ENCODE measurements at places on chromosomes 5 and 9.

GRCh38 chr5:172577267-172577909 is 63.7 kb upstream of the NEURL1B start:
- DNase-seq = no peak

GRCh38 chr5:167709625-167710024 is 581.8 kb upstream of the WWC1 start:
- no peak for DNase-seq

GRCh38 chr9:135376511-135377265 is 102.9 kb upstream of the PPP1R26 start:
- no peak for DNase-seq

DNA sequence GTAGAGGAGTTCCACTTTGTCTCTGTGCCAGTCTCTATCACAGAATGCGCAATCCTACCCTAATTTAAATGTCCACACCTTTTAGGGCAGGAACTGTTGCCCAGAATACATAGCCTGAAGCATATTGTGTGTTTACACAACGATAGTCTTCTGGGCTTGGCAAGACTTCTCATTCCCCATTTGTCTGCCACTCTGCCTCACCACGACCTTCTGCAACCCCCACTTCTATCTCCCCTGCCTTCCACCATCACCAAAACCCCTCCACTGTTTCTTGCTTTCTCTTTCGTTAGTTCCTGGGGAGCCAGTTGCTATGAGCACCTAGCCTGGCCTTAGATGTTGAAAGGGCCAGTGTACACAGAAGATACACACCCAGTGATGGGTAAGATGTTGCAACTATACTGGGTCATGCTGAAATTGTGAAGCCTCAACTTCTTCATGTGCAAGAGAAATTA is 883 bp upstream of the RNF145 start:
- no peak for DNase-seq

DNA sequence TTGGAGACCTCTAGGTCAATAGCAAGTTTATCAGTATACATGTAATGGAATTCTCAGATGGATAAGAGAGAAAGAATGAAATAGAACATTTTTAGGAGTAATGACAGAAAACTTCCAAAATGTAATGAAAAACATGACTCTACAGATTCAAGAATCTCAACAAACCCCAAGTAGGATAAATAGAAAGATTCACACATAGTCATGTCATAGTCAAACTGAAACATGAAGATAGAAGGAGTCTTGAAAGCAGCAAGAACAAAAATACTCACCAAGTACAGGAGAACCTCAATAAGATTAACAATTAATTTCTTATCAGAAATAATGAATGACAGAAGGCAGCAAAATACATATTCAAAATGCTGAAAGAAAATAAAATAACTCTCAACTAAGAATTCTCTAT is 164.5 kb downstream of the SPATA31D1 start:
- no peak for DNase-seq

DNA sequence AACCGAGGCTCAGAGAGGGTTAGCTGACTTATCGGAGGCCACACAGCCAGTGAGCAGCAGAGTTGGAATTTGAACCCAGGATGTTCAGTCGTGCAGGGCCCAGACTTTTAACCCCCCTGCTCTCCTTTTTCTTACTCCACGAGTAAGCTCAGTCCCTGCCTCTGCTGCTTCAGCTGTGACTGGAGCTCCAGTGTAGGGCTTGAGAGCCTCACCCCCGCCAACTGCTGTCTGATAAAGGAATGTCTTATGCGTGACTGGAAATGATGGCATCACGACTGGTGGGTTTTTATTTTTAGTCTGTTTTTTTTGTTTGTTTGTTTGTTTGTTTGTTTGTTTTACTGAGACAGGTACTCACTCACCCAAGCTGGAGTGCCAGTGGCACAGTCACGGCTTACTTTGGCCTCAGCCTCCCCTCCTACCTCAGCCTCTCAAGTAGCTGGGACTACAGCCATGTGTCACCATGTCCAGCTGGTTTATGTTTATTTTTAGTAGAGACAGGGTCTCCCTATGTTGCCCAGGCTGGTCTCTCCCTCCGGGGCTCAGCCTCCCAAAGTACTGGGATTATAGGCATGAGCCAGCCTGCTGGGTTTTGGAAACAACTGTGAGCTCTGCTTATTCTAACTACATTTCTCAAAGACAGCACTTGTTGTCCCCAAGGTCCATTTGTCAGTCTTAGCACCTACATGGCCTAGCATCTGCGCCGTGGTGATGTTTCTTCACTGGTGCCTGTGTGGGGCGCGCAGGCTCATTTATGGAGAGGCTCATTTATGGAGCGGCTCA is 52.5 kb upstream of the NCS1 start:
- DNase-seq = no peak

- no peak for DNase-seq
These were observed 246.6 kb downstream of the FSTL4 start for GRCh38 chr5:133365738-133366137.

DNA sequence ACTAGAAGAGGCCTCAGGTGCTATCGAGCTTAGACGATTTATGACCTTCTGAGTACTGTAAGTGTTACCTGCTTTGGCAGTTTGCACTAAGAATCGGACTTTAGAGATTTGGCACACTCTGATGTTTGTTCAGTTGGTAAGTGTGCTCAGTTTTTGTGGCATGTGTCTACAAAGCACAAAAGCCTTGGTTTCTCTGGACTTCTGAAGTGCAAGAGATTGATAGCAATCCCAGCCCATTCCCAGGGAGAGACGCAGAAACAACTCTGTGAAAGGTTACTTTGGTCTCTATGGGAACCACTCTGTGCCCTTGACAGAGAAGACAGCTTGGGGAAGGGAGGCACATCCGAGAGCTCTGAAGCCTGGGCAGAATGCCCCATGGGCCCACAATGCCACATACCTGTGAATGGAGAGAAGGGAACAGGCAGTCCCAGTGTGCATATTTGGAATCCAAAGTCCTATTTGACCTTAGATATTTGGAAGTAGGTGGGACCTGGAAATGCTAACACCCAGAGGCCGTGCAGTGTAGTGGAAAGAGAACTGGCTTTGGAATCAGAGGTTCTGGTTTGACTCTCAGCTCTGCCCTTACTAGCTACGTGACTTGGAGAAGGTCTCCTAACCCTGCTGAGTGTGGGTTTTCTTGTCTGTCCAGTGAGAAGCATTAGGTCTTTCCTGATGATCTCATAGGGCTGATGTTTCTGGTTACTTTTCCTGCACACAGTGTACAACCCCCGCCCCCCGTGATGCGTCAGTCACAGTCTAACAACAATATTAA is 194.3 kb upstream of the VLDLR start:
- DNase-seq = no peak

- DNase-seq = no peak
These were observed 20.4 kb downstream of the CNOT8 start for GRCh38 chr5:154878642-154879335.

- no peak for DNase-seq
These were observed 83.3 kb downstream of the MLLT3 start for GRCh38 chr9:20538956-20539355.

DNA sequence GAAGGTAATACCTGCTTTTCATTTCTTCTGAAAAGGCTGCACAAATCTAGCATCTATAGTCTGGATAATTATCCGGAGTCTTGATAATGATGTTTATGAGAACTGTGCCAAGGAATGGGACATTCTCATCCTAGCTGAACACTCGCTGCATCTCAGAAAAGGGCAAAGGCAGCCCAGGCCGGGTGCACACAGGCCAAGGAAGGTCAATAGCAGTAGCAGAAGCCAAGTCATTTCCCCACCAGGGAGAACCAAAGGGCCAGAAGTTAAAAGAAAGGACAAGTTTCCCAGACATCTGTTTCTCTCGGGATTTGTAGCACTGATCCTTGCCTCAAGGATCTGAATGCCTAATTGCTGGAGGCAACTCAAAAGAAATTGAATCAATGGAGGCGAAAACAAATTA is 66.1 kb upstream of the ANKRD55 start:
- DNase-seq = no peak

DNA sequence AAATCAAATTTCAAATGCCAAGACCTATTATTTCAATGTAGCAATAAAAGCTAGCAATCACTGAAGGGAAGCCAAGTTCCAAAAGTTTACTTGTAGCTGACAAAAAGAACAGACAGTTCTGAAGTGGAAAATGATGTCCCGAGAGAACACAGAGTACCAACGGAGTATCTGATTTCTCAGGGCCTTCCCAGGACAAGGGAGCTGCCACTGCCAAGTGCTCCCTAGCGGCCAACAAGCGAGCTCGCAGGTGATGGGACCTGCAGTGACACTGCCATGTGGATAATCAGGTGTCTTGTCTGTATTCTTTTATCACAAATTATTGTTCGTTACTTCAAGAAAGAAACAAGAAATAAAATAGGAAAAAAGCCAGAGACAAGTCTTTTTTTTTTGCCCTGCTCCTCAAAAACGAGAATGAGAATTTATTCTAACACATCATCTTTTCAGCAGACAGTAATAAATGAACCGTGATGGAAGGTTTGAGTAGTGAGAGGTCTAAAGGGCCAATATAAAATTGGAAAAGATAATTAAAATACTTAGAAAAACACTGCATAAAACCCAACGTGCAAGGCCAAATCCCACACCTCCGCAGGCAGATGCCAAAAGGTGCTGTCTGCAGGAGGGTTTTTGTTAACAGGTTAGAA is 159.4 kb downstream of the MYO10 start:
- DNase-seq = no peak

DNA sequence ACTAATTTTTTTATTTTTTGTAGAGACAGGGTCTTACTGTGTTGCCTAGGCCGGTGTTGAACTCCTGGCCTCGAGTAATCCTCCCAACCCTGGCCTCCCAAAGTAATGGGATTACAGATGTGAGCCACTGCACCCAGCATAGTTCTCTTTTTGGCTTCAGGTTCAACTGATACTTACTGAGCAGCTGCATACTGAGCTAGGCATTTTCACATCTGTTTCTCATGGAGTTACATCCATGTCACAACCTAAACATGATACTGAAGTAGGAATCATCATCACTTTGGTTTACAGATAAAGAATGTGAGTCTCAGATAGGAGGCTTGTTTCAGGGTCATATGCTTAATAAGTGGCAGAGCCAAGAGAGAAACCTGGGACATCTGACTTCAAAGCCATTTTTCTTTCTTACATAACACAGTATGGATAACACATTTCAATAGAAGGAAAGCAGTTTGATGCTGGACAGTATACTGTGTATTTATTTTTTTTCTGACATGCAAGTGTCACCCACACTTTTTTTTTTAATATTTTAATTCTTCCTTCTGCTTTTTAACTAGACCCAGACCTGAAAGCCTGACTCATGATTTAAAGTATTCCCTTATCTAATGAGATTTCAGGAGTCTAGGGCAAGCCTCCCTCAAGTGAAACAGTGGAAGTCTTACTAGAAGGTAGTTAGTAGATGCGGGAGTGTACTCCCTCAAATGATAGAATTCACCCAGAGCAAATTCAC is 90.8 kb downstream of the HACD4 start:
- no peak for DNase-seq

GRCh38 chr9:26061948-26062575 is 383.8 kb upstream of the TUSC1 start:
- no peak for DNase-seq

- no peak for DNase-seq
These were observed 29.7 kb downstream of the PPP1R2B start for GRCh38 chr5:156879665-156880285.

- DNase-seq = no peak
These were observed 308.2 kb downstream of the ACTL7B start for GRCh38 chr9:108547411-108548135.

DNA sequence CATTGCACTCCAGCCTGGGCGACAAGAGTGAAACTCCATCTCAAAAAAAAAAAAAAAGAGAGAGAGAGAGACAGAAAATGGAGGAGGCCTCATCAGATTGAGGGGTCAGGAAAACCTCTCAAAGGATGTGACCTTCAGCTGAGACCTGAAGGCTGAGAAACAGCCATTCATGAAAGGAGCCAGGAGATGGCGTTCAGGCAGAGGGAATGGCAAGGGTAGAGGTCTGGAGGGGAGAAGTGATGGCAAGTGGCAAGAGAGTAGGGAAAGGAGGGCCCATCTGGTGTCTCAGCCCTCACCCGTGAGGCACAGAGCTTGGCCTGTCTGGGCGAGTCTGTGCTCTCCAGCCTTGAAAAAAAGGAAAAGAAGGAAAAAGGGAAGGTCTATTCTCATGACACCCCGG is 17.0 kb downstream of the CAMK2A start:
- no peak for DNase-seq

GRCh38 chr9:99143655-99144054 is 38.7 kb downstream of the TGFBR1 start:
- DNase-seq = no peak

DNA sequence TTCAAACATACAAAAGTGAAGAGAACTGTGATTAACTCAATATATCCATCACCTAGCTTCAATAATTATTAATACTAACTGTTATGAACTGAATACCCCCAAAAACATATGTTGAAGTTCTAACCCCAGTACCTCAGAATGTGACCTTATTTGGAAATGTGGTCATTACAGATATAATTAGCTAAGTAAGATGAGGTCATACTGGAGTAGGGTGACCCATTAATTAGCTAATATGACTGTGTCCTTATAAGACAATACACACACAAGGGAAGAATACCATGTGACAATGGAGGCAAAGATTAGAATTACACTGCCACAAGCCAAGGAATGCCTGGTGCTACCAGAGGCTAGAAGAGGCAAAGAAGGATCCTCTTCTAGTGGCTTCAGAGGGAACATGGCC is 7.8 kb downstream of the RRAGA start:
- no peak for DNase-seq

- DNase-seq = no peak
These were observed 34.5 kb downstream of the DAB2IP start for GRCh38 chr9:121685795-121686377.

GRCh38 chr5:128749136-128749898 is 211.3 kb upstream of the FBN2 start:
- no peak for DNase-seq

- DNase-seq = no peak
These were observed 159.4 kb downstream of the KDM4C start for GRCh38 chr9:6917162-6917561.

DNA sequence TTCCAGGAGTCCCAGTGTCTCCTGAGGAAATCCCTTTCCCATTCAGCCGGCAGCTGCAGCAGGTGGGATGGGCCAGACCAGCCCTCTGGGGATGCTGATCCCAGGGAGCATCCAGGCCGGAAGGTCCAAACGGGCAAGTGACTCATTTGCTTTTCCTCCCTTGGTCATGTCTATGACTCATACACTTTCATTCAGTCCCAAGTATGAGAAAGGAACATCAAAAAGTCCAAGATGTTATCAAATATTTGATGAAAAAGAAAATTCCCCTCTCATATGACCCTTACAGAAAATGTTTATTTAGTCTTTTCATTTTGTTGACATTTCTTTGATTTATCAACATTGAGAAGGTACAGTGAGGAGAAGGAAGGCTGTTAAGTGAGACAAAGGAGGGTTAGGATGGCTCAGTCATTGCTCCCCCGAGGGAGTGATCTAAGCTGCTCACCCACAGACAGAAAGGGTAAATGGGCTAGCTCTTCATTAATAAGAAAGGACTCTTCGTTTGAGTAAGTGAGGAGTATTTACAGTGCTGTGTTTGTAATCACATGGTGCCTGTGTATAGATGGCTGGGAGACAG is 117.6 kb upstream of the ANKRD55 start:
- no peak for DNase-seq

DNA sequence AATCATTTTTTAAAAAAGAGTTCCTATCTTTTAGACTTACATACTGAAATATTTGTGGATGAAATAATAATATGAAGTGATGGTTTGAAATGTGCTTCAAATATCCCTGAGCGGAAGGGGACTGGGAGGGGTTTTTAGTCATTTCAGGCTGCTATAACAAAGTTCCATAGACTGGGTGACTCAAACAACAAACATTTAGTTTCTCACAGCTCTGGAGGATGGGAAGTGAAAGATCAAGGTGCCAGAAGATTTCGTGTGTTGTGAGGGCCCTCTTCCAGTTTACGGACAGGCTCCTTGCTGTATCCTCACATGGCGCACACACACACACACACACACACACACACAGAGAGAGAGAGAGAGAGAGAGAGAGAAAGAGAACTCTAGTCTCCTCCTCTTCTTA is 27.1 kb upstream of the TEX10 start:
- no peak for DNase-seq
